Stimulated activated CD4-positive, alpha-beta T cell treated with anti-CD3 and anti-CD28 coated beads, Interleukin-2, amount 100 ng/mL, for 4 hours (primary cell): ENCODE measurements at places on chromosomes 1 and 21.

DNA sequence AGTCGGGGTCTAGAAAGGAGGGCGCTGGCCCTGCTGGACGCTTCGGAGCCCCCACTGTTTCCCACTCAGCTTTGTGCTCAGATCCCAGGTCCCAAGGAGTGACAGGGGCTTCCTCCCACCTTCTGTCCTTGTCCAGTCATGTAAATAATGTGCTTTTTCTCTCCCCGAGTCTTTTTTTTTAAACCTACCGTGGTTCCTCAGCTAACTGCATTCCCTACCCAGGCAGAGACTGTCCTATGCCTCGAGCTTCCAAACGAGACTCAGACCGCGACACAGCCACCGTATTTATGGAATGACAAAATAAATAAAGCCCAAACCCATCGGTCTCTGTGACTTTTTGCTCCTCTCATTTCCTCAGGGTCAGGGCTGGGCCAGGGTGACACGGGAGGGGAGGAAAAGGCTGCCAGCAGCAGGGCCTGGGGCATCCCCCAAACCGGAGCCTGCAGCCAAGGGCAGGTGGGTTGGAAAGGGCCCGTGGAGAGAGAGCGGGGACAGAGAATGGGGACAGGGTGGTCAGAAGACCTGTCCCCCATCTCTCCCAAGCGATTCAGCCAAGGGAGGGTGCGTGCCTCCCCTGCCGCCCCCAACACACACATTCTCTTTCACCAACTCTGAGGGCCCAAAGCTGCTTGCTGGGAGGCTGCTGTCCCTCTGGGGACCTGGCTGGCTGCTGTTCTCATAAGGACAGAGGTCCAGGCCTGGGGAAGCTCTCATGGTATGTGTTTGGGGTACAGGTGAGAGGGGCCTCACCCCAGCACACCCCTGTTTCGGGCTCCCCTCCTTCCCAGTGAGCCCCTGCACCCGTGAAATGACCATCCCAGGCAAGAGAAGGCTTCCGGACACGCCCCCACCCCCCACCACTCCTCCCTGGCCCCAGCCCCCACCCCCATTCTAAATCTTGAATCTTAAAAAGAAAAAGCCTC, 55.4 kb downstream of the KCNAB2 start:
- DNase-seq, result no peak

DNA sequence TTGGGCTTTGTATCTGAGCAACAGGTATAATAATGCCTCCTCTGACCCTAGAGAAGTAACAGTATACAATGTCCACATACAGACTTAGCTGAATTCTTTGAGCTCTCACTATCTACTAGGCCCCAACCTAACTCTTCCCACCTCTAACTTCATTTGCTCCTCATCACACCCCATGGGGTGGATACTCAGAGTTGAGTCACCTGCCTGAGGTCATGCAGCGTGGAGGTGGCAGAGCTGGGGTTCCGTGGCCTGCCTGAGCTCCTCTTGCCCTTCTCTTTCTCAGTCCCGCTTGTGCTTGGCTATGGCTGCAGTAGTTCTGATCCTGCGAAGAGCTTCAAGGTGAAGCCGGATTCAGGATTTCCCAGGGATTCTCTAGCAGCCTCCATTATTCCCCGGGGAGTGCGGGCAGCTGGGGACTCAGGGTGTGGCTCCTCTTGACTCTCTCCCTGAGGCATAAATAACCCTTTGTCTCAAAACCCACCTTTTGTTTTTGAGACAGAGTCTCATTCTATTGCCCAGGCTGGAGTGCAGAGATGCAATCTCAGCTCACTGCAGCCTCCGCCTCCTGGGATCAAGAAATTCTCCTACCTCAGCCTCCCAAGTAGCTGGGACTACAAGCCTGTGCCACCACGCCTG, 29.9 kb upstream of the ACTL8 start:
- DNase-seq, result no peak

GRCh38 chr1:219265026-219265515, 91.4 kb downstream of the LYPLAL1 start:
- no peak for DNase-seq

- no peak for DNase-seq
Observed at GRCh38 chr1:24901791-24902470, 28.1 kb downstream of the RUNX3 start.

- DNase-seq, result no peak
Observed at GRCh38 chr1:20375563-20375962, 84.9 kb downstream of the VWA5B1 start.

DNA sequence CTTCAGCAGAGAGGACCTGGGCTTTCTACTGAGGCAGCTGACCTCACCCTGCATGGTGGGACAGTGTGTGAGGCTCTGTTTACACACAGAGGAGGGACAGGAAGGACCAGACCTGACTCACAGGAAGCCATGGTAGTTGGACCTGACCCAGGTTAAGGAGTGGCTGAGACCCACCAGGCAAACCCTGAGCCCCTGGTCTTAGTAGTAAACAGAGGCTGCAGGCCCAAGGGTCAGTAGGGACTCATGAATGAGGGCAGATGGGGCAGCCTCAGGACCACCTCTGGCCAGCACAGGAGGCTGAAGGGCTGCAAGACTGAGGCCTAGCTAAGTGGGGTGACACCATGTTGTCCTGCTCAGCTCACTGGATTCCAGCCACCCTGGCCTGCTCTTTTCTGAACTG, 273.2 kb downstream of the GRIK3 start:
- DNase-seq, result no peak

DNA sequence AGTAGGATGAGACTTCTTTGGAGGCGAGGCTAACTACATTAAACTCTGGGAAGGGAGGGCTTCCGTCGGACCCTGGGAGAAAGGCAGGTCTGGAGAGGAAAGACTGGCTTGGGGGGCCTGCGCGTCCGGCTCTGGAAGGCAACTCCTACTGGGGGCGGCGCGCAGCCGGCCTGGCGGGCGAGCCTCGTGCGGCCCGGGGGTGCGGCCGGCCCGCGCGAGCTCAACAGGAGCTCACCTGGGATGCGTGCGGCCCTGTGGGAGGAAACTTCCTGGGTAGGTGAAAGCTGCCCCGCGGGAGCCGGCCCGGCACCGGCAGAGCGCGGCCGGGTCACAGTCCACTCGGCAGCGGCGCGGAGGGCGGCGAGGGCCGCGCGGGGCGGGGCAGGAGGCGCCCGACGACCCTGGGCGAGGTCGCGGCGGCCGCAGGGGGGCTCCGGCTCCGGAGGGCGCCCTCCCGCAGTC, 449 bp downstream of the EPS15 start:
- no peak for DNase-seq

DNA sequence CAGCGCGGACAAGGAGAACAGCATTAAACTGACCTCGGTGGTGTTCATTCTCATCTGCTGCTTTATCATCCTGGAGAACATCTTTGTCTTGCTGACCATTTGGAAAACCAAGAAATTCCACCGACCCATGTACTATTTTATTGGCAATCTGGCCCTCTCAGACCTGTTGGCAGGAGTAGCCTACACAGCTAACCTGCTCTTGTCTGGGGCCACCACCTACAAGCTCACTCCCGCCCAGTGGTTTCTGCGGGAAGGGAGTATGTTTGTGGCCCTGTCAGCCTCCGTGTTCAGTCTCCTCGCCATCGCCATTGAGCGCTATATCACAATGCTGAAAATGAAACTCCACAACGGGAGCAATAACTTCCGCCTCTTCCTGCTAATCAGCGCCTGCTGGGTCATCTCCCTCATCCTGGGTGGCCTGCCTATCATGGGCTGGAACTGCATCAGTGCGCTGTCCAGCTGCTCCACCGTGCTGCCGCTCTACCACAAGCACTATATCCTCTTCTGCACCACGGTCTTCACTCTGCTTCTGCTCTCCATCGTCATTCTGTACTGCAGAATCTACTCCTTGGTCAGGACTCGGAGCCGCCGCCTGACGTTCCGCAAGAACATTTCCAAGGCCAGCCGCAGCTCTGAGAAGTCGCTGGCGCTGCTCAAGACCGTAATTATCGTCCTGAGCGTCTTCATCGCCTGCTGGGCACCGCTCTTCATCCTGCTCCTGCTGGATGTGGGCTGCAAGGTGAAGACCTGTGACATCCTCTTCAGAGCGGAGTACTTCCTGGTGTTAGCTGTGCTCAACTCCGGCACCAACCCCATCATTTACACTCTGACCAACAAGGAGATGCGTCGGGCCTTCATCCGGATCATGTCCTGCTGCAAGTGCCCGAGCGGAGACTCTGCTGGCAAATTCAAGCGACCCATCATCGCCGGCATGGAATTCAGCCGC, 2.5 kb downstream of the S1PR1 start:
- DNase-seq, result peak; percentile 29
